ENCODE measurements at places on chromosomes 16 and 17.
A peak's percentile ranks its signal among the peaks of the same experiment; 100 is the strongest.

GRCh38 chr16:57761301-57761700 is 25.7 kb downstream of the KATNB1 start:
- no peak for DNase-seq

- no peak for DNase-seq
Observed at GRCh38 chr16:55732496-55732895, 76.7 kb downstream of the SLC6A2 start.

DNA sequence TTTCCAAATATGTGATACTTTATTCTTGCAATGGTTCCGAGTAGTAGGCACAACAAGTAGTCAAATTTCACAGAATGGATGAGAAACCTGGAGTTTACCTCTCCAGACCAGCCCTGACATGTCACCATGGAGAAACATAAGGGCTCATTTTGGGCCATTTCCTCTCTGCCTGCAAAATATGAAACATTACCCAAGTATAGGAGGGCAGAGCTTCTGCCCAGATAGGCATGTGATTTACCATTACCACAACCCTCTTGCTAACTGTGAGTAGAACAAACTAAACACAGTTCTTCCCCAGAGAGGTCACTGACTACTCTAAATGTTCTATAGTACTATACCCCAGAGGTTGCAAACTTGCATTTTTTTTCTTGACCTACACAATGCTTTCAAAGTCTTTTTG is 15.7 kb upstream of the KPNB1 start:
- DNase-seq, result no peak

GRCh38 chr16:7442050-7442449 is 109.4 kb downstream of the RBFOX1 start:
- no peak for DNase-seq

- no peak for DNase-seq
Observed at GRCh38 chr16:24508614-24509013, 30.8 kb upstream of the RBBP6 start.

DNA sequence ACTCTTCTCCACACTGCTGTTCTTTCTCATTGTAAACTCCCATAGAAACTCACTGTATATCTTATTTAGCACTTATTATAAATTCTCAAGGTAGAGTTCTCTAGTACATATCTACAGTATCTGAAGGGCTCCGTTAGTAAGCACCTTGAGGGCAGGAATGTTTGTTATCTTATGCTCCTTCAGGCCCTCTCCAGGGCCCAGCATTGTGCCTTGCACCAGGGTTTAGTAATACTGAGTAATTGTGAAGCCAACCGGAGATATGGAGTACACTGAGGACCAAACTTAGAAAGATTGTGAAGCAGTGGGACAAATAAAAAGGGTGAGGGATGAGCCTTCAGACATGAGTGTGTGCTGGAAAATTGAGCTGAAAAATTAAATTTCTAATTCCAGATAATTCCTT is 26.4 kb downstream of the RNF43 start:
- no peak for DNase-seq

DNA sequence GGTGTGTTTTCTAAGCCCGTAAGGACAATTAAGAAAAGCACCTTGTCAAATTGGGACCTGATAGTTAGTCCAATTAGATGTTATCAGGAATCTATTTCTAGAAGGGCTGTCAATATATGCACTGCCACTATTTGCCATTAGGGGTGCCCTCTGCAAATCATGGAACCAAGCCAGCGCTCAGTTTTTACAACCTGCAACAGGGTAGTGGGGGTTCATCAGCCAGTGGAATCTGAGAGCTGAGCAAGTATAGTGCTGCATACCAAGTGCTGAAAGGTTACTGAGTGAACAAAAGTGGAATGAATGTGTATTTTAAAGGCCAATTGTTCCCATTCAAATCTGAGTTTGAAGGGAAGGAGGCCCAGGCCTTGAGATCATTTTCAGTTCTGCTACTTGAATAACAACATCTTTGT is 10.4 kb downstream of the PRR11 start:
- no peak for DNase-seq

GRCh38 chr16:19175492-19176262 is 7.6 kb downstream of the SYT17 start:
- DNase-seq, result no peak

- DNase-seq, result no peak
Observed at GRCh38 chr16:26491101-26491670, 575.5 kb upstream of the C16orf82 start.

DNA sequence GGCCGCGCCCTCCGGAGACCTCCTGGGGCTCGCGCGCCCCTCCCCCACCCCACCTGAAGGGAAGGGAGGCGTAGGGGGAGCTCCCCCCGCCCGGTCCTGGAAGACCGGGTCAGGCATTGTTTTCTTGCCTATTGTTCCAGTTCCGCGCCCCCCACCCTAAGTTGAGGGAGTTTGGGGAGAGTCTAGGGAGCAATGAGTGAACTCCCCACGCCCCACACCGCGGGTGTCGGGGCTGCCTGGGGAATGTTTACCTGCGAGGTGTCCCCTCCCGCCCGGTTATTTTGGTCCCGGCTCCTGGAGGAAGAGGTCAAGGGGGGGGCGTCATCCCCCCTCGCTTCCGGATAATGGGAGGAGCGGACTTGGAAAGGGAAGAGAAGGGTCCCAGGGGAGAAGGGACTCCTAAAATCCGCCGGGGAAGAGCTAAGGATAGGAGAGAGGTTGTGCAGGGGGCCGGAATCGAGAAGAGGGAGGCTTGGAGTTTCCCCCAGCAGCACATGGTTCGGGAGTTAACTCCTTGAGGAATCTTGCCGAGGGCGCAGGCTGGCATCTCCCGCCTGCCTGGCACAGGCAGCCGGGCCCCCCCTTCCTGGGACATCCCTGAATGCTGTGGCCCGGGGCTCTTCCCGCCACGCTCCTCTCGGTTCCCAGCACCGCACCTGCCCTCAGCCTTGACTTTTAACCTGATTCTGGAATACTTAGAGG is 881 bp downstream of the MLLT6 start:
- peak; percentile 8 for DNase-seq

- peak; percentile 38 for DNase-seq
Observed at GRCh38 chr17:67293251-67294203, 48.5 kb upstream of the HELZ start.

DNA sequence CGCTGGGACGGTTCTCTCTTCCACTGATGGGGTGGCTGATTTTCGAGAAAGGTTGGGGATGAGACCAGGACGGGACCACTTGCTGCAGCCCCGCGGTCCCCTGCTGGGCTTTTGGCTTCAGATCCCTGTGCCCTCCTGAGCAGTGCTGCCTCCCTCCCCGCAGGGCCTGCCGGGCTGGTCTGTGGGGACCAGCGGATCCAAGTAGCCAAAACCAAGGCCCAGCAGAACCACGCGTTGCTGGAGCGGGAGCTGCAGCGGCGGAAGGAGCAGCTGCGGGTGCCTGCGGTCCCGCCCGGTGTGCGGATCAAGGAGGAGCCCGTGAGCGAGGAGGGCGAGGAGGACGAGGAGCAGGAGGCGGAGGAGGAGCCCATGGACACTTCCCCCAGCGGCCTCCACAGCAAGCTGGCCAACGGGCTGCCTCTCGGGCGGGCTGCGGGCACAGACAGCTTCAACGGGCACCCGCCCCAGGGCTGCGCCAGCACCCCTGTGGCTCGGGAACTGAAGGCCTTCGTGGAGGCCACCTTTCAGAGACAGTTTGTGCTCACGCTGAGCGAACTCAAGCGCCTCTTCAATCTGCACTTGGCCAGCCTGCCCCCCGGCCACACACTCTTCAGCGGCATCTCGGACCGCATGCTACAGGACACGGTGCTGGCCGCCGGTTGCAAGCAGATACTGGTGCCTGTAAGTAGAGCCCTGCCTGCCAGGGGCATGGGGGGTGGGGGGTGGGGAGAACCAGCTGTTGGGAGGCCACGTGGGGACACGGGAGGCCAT is 28.6 kb downstream of the POLR3E start:
- no peak for DNase-seq

DNA sequence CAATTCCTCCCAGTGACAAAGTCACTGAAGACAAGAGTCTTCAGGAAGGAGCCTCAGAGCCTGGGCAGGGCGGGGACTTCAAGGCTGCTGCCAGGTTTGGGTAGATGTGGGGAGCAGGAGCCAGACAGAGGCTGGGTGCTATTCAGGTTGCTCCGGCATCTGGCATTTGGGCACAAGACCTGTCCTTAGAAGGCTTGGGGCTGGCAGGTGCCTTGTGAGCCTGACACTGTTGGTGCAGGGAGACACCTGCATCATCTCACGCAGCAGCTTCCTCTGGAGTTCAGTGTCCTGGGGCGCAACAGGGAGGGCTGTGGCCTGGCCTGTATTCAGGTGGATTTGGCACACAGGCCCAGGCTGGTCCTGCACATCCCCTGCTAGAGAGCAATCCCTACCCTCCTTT is 65.0 kb downstream of the MPRIP start:
- no peak for DNase-seq

DNA sequence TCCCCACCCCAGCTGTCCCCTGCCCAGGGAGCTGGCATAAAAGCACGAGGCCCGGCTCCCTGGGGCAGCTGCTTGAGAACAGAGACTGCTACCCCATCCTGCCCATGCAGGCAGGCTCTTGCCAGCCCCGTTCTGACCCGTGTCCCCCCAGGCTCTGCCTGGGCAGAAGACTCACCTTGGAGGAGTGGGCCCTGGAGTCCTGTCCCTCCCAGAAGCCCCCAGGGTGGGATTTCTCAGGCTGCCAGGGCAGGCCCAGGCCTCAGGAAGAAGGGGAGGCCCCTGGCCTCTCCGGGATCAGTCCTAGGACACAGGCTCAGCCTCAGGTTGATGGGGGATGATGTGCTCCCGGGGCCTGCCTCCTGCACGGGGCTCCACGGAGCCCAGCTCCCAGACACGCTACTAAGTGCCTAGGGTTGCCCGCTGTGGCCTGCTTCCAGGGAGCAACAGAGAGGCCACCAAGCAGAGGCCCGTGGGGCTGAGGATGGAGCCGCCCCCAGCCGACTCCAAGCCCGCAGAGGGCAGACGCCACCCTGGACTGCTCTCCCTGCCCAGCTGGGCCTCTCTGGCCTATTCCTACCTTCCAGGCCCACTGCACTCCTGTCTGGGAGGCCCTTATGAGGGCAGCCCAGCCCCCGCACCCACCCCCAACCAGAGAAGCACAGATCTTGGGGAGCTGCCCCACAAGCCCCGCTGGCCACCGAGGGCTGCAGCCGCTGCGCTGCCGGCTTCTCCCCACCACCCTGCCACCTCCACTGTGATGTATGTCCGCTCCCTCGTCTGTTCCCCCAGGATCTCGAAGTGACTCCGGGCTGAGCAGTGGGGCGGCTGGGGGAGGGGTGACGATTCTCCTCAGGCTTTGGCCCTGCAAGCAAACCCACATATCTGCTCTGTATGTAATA is 1.7 kb downstream of the NME3 start:
- DNase-seq, result no peak

DNA sequence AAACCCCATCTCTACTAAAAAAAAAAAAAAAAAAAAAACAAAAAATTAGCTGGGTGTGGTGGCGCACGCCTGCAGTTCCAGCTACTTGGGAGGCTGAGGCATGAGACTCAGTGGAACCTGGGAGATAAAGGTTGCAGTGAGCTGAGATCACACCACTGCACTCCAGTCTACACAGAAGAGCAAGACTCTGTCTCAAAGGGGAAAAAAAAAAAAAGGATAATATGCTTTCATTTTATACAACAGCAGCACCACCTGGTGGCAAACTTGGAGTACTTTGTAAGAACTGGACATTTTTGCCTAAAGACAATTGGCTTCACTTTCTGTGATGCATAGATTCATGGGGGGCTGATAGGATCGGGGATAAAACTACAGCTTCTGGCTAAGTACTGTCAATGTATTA is 8.5 kb downstream of the CHTF8 start:
- DNase-seq, result peak; percentile 23

DNA sequence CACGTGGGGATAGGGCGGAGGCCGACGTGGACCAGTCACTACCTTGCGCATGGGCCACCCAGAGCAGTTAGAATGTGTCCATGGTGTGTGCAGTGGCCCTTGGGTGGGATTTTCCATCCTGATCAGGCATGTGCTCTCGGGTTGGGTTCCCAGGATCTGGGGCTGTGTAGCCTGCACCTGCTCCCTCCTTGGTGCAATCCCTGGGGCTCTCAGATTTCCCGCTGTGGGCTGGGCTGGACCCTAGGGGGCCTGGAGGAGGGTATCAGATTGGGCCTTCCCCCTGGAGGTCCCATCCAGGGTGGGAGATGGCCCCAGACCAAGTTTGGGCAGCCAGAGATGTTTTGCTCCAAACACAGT is 1.3 kb downstream of the SMTNL2 start:
- DNase-seq, result no peak

DNA sequence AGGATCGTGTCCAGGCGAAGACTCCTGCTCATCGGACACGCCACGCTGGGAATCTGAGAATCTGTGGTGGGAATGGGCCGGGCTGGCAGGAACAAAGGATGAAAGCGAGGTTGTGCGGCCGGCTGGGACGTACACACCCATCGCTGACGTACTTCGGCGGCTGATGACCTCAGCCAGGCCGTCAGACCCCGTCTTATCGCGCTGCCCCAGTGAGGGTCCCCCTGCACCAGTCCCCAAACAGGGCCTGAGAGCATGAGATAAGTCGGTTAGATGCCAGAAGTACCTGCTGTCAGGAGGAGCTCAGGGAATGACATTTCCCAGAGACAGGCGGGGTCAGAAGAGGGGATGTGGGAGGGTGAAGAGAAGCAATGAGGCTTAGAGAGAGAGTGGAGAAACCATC is 16.0 kb upstream of the SP6 start:
- DNase-seq, result no peak

DNA sequence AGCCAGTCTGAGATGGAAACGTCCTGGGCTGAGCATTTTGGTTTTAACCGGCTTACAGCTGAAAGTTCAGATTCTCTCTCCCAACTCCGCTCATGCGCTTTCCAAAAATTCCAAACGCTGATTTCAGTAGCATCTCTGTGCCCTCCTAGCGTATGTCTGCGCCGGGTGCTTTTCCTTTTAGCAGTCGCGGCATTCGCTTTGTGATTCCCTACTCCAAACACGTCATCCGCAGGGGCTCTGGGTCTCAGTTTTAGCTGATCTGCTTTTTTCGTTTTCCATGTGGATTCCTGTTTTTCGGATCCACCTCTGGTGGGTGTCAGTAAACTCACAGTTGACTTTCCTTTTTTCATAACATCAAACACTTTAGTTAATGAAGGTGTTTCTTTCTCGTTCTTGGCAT is 22.1 kb upstream of the TVP23A start:
- DNase-seq, result no peak

GRCh38 chr17:46730679-46731078 is 87.8 kb downstream of the WNT3 start:
- DNase-seq, result no peak

DNA sequence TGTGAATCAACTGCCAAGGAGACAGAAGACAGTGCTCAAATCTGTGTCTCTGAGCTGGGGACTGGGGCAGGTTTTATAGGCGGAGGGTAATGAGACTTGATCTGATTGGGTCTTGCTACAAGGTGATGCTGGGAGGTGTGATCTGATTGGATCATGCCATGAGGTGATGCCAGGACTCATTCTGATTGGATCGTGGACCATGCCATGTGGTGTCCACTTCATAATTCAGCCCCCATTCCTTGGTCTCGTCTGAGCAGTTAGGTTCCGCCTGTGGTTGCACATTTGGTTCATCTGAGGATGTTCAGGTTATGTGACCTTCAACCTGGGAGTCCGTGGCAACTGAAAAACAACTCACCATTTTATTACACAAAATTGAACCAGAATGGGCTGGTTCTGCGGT is 41.0 kb downstream of the OTOA start:
- DNase-seq, result no peak

GRCh38 chr16:71383054-71383773 is 24.7 kb downstream of the CALB2 start:
- DNase-seq, result no peak

- DNase-seq, result no peak
Observed at GRCh38 chr16:10136916-10137315, 45.3 kb downstream of the GRIN2A start.

GRCh38 chr16:28062261-28062846 is 1.2 kb downstream of the GSG1L start:
- DNase-seq, result no peak
